ENCODE measurements at places on chromosomes 13 and 19.
A peak's percentile ranks its signal among the peaks of the same experiment; 100 is the strongest.

- DNase-seq: no peak
These were observed at the start of gene PLVAP for GRCh38 chr19:17376935-17377600. Gene PLVAP, minus strand, starts transcription at chr19:17377342. Its CDS starts 54 bp downstream, at chr19:17377288.

DNA sequence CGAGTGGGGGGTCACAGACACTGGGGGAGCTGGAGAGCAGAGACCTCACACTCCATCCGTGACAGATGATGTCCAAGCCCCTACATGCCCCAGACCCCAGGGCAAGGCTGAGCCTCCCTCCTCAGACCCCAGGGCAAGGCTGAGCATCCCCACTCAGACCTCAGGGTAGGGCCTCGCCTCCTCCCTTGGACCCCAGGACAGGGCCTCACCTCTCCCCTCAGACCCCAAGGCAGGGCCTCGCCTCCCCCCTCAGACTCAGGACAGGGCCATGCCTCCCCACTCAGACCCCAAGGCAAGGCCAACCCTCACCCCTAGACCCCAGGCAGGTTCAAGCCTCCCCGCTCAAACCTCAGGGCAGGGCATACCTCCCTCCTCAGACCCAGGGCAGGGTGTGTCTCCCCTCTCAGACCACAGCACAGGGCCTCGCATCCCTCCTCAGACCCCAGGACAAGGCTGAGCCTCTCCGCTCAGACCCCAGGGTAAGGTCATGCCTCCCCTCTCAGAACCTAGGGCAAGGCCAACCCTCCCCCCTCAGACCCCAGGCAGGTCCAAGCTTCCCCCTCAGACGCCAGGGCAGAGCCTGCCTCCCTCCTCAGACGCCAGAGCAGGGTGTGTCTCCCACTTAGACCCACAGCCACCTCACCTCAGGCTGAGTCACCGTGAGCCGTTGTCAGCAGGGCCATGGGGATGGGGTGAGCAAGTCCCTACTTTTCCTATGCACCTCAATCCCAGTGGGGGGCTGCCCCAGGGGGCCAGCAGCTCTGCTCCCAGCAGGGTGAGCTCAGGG, 1.7 kb upstream of the S1PR4 start:
- peak; percentile 46 for DNase-seq

DNA sequence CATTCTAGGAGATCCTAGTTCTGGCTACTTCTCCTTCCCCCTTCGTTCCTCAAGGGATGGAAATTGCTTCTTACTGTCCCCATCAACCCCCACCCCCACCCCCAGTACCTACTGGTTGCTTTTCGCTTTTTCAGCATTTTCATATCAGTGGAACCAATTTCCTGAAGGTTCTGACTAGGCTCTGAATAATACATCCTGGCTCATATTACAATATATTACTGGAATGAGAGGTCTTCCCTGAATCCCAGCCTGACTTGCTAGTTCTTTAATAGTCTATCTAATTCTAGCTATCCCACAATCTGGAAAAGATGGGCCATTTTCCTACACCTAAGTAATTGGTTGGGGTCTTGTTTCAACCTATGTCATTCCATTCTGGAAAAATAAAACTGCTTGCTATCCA, 207.4 kb downstream of the COG6 start:
- DNase-seq: no peak

- DNase-seq: no peak
These were observed 21.6 kb downstream of the LRRC4B start for GRCh38 chr19:50546527-50547221.

DNA sequence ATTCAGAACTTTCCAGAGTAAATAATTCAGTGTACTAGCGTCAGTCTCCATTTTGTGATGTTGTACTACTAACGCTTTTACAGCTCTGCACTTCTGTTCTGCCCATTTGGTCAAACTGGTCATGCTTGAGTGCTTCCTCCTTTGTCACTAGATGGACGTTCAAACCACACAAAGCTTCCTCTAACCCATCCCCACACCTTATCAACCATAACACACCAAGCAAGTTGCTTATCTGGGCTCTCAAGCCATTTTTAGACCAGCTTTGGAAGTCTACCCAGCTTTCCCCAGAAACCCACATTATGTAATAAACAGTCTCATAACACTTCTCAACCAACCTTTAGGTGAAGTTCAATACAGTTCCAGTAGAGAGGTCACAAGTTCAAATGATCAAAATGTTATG, 2.3 kb upstream of the ZNF347 start:
- no peak for DNase-seq

- no peak for DNase-seq
These were observed 19.8 kb upstream of the SLC35E1 start for GRCh38 chr19:16591803-16592556.

GRCh38 chr13:97562962-97563361, 129.0 kb downstream of the RAP2A start:
- no peak for DNase-seq

DNA sequence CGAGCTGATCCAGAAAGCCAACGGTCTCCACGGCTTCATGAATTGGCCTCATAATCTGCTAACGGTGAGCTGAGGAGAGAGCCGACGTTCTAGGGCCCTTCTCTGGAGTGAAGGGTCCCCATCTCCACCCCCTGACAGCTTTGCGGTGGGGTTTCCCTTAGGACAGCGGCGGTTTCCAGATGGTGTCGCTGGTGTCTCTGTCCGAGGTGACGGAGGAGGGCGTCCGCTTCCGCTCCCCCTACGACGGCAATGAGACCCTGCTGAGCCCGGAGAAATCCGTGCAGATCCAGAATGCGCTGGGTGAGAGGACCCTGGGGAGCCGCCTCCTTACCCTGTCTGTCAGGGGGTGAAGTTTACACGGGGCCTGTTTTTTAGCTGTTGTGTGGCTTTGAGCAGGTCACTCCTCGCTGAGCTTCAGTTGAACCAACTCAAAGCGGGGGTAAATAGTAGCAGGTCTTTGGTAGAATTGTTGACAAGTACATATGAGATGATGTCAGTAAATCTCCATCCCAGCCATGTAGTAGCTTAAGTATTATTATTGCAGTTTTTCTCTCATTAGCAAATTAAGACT, 801 bp downstream of the QTRT1 start:
- peak; percentile 23 for DNase-seq

DNA sequence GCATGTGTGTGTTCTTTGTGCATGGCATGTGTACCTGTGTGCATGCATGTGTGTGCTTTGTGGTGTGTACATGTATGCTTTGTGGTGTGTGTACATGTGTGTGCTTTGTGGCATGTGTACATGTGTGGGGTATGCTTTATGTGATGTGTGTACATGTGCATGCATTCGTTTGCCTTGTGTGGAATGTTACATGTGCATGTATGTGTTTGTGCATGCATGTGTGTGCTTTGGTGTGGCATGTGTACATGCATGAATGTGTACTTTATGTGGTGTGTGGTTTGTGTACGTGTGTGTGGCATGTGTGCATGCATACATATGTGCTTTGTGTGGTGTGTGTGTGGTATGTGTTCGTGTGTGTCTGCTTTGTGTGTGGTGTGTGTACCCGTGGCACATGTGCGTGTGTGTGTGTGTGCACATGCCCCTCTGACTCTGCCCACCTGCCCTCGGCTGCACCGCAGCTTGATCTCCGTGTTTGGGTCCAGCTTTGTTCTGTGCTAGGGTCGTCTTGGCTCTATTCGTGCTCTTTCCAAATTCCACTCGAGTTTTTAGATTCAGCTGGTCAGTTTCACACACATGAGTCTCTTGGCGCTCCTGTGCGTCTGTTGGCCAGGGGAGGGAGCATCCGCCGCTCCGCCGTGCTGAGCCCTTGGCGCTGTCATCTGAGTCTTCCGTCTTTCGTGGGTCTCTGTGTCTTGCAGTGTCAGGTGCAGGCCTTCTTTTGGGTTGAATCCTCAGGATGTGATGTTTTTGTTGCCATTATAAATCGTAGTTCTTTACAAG, 46.5 kb upstream of the TFDP1 start:
- no peak for DNase-seq

DNA sequence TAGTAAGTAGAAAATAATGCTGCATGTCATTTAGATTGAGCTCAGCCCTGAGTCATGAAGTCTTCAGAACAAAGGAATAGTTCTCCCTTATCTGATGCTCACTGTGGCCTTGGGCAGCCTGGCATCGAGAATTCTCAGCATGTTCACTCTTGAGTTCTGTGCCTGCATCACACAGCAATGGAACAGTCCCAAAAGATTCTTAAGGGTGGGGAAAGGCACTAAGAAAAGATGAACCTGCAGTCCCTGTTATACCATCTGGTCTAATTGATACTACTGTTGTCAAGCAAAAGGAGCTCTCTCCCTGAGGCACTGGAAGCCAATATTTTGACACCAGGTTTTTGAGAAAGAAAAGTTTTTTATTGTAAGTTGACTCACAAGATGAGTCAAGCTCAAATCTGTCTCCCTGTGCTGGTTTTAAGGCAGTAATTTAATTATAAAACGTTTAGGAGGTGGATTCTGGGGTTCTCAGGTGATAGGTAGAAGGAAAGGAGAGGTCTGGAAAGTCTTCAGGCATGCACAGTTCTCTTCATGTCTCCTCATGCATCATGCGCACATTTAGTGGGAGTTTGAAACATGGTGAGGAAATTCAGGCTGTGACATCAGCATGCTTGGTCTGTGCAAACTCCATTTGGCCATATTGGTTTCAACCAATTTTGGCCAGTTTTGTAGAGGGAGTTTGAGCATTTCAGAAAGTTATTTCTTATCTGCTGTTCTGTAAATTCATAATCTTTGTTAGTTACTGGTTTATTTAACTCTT, 38.1 kb upstream of the ZNF766 start:
- DNase-seq: no peak

DNA sequence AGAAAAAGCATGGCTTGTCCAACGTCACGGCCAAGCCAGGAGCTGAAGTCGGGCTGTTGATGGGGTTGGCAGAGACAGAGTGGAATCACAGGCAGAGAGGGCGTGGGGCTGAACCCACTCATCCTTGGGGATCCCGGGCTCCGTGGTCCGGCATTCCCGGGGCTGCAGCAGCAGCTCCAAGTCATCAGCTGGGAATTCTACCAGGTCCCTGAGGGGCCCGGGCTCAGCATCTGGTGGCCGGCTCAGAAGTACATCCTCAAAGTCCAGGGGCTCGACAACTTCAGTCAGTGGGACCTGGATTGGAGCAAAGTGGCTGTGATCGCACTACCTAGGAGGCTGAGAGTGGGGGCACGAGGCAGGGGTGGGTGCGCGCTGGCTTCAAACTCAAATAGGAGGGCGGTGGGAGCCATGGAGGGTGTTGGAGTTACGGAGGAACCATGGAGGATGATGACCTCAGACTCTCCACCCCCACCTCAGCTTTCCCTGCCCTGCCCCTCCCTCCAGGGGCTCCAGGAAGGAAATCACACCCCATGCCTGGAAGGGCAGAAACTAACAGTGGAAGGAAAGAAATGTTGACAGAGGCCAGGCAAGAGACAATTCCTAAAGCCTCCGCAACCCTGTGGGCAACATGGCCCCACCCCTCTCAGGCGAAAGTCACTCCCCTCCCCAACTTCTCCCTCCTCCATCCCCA, 9.5 kb downstream of the DOCK6 start:
- DNase-seq: no peak

DNA sequence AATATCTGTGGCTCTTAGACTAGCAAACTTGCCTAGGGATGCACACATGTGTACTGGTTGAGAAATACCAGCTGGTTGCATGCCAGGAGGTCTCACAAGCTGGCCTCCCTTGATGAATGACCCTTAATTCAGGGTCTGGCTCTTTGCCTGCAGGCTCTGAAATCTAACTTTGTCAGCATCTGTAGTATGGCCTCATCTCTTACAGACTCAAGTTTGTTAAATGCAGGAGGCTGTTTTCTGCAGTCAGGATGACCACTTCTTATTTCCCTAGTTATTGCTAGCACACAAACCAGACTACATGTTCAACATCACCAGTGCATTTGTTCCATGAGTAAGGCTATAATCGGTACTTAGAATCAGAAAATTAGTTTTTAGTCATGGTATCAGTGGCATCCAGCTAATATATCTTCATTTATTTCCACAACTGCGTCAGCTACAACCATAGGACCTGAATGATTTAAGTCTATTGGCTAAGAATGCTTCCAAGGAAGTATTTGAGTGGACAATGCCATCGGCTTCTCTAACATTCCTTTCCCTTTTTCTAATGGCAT, 23.3 kb upstream of the POSTN start:
- no peak for DNase-seq

DNA sequence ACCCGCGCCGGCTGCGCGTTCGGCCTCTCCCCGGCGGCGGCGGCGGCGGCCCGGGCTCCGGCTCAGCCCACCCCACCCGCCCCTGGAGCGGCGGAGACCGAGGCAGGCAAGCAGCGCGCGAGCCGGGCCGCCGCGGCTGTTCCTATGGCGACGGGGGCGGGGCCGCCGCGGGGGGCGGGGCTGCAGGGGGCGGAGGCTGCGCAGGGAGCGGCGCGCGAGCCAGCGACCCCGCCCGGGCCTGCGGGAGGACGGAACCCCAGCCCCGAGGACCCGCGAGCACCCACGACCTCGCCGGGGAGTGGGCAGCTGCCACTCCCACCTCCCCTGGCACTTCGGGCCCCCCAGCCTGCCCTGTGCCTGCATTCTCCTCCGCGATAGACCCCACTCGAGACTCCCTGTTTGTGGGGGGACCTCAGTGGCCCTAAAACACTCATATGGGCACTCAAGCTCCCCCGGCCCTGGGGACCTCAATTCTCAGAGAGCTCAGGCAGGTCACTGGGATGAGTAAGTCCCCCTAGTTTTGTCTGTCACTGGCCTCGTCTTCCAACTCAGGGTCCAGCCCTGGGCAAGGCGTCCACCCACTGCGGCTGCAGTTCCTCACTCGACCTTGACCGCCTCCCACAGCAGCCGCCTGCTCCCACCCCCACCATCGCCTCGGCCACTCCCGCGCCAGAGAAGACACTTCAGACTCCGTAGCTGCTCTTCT, at the start of gene CTXN1:
Gene CTXN1, minus strand, starts transcription at position 115 of the 706 bp plus-strand sequence. CDS start 597 bp downstream, outside the sequence.
- DNase-seq: peak; percentile 46

GRCh38 chr13:98821372-98822224, 69.1 kb upstream of the SLC15A1 start:
- no peak for DNase-seq

DNA sequence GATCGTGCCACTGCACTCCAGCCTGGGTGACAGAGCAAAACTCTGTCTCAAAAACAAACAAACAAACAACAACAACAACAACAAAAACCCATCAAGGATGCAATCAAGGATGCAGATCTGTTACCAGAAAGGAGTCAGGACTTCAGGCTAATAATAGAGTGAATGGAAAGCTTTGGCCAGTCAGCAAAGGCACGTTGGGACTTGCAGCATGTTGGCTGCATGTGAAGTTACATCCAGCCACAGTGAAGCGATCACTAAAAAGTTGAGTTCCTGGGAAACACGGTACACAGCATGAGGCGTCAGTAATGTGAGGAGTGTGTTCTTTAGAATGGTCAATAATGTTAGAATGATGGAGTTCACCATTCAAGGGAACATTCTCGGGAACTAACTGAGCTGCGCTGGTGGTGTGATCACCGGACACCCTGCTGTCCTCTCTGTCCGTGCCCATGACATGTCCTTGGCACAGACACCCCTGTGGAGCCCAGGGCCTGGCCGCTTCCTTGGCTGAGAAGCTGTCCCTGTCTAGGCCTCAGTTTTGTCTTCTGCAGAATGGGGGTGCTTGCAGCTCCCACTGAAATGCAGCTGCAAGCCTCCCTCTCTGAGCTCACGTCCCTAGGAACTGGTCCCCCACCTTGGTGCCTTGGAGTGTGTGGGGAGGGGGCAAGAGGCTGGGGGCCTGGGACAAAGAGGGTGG, 2.3 kb upstream of the LGALS7B start:
- DNase-seq: no peak
